Caudate nucleus (tissue), 63 donors: ENCODE measurements at places on chromosomes 3 and 15.

- no peak for DNase-seq
Observed at GRCh38 chr3:7798276-7798675, 703.3 kb upstream of the LMCD1 start.

GRCh38 chr3:136547293-136547692 is 204.9 kb downstream of the STAG1 start:
- no peak for DNase-seq

GRCh38 chr15:39083213-39083612 is 497.7 kb upstream of the THBS1 start:
- no peak for DNase-seq

GRCh38 chr3:9169956-9170850 is 79.2 kb downstream of the SRGAP3 start:
- no peak for DNase-seq

DNA sequence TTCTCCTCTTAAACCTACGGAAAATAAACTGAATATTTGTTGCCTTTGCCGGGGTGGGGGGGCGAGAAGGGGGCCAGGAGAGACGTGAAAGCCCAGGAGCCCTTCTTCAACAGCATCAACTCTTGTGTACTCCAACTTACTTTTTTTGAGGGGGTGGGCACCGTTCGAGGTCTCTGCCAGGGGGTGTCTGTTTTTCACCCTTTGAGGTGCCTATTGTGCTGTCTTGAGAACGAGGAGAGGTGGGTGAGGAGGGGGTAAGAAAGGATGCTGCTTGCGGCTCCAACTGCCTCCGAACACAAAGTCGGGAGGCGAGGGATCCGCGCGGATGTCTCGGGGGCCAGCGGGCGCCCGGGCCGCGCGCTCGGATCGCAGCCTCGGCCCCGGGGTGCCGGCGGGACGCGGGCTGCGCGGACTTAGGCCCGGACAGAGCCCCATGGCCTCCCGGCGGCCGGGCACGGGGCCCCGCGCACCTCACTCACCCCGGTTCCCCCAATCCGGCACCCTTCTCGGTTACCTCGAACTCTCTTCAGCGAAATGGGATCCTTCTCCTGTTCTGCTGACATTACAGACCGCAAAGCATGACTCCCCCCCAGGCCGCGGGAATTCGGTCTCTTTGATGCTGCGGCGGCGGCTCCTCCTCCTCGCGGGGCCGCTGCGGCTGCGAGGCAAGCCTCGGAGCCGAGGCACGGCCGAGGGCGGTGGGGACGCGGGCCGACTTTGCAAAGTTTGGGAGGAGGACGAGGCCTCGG is 650 bp downstream of the PYGO1 start:
- no peak for DNase-seq

GRCh38 chr3:168049367-168049974 is 46.3 kb downstream of the GOLIM4 start:
- DNase-seq: no peak

DNA sequence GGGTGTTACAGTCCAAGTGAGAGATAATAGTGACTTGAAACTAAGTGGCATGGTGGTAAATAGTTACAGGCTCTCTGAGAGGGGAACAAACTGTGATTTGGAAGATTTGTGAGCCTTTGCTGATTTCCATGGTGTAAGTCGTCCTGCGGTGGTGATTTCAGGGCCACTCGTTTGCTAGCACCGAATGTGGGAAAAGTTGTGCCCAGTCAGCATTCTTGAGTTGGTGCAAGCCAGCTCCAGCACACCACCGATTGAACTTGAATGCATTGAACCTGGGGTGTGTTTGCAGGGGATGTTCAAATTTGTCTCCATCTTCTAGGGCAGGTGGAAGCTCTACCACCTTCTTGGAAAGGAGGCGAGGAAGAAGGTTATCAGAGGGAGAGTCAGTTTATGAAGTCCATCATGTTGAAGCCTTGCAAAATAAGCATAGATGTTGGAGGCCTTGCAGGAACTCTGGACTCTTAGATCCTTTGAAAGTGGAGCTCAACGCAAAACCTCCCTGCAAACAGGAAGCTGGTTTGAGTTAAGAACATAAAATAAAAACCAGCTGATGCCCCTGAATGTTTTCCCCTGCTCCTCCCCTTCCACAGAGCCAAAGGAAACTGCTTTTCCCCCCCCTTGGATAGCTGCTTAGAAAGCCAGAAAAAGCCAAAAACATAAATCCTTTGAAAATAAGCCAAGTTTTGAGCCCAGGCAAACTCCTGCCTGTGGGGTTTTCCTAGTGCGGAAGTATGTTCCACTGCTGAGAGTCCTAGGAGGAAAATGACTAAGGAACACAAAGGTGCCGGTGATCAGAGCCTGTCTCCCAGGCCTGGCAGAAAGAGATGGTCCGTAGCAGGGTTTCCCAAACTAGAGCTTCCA is 21.9 kb downstream of the MAPKBP1 start:
- no peak for DNase-seq

- DNase-seq: no peak
Observed at GRCh38 chr3:78878011-78878410, 889.8 kb downstream of the ROBO1 start.

DNA sequence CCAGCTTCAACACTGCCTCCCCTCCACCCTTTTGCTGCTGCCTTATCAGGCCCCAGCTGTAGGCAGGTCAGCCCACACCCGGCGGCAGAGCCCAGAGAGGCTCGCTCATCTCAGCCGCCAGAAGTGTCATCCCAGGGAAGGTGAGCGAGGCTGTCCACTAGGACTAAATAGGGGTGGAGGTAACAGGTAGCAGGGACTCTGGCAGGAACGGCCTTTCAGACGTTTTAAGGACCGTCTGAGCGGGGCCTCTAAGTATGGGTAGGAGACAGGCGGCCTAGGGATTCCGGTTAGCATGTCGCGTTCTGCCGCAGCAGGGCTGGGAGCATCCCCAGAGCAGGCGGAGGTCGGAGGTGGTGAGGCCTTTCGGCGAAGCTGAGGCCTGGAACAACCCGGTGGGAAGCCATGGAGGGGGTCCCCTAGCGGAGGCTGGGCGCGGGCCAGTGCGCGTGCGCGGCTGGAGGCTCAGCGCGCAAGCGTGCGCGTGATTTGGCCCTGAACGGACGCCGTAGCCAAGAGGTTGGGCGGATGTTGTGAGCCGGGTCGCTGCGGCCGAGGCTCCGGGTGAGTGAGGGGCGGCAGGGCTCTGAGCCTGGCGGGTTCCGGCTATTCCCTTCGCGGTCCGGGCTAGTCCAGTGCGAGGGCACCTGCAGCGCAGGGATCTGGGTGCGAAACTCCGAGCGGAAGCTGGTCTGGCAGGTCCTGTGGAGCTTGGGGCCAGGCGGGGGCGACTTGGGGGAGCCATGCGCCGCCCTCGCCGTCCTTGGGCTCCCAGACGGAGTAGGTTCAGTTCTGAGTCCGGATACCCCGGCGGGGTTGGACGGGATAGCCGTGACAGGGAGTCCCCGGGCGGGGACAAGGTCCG is at the start of the genes MST1 and RNF123:
MST1 (minus strand) TSS at position 429 of the 862 bp plus-strand sequence. CDS start 783 bp downstream, outside the sequence.
RNF123 (plus strand) TSS at position 512 of the 862 bp plus-strand sequence. CDS start 1,609 bp downstream, outside the sequence.
- DNase-seq: no peak

DNA sequence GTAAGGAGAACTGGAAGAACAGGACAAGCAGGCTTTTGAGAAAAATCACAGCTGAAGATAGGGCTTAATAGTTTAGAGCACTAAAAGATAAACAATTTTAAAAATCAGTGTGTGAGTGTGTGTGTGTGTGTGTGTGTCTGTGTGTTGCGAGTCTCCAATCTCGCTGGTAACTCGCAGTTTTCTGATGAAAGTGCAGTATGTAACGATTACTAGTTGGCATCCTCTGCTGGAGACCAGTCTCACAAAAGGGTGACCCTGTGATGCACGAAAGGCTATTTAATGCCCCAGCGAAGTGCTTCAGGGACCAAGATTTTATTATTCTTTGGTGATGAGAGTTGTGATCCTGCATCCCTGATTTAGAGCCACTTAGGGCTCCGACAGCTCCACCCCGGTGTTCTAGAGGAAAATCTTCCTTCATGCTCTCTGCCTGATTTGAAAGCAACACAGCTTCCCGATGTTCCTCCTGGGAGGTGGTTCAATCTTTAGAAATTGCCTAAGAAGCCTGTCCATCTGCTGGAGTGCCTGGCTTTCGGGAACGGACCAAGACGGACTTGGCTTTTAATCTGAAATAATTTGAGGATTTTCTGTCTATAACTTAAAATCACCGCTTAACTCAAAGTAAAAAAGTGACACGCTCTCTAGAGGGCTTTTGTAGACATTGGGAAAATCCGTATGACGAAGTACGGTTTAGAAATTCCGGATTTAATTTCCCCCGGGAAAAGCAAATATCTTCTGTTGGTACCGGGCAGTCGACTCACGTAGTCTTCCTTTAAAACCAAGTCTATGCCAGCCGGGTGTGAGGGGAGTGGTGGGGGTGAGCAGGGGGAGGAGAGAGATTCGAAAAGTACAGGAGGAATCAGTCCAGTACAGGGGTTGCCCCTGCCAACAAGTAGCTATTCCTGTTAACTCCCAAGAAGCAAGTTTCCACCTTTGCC is 1.1 kb upstream of the ALCAM start:
- DNase-seq: peak; percentile 49

DNA sequence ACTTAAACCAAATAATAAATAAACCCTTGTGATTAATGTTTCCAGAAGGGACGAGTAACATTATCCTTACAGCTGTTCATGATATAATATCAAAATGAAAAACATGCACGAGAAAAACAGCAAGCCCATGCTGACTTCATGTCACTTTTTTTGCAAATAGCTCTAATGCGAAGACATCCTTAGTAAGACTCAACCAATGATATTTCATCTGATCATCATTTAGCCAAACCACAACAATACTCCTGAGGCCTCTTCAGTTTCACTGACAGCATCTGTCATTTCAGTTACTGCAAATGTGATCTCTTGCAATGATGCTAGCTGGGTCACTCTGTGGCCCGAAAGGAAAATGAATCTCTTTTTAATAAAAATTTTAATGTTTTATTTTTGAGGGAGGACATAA is 74.0 kb downstream of the POLR2M start:
- DNase-seq: no peak

- DNase-seq: no peak
Observed at GRCh38 chr3:143661677-143662076, 186.6 kb downstream of the SLC9A9 start.

DNA sequence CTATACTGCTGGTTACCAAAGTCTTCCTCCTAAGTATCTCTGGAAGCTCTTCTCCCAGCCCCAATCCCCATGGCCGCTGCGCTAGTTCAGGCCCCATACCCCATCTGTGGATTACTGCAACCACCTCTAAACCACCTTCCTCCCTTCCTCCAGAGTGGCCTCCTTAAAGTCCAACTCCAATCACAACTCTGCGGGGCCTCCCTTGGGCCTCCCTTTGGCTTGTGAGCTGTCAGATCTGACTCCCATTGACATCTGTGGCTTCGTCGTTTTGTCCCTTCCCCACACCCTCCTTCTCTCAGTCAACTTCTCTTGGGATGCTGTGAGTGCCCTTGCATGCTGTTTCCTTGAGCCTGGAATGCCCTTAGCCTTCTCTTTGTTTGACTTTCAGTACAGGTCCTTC is 9.3 kb upstream of the HRH1 start:
- no peak for DNase-seq
